Activated naive CD4-positive, alpha-beta T cell treated with anti-CD3 and anti-CD28 coated beads, Interleukin-2, amount 50 U/mL, for 16 hours (primary cell): ENCODE measurements at places on chromosomes 16 and 17.

DNA sequence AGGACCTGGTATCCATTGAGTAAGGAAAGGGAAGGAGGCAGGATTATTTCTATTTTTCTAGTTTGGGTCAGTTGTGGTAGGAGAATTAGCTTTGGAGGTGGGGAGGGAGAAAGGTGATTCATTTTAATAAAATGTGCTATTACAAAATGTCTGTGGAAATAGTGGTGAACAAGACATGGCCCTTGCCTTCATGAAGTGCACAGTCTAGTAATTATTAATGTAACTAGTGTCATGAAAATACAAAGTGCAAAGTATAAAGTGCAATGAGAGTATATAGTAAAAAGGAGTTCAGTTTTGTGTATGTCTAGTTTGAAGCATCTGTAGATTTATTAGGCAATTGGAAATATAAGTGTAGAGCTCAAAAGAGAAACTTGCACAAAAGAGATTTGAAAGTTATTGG is 11.9 kb downstream of the NFATC3 start:
- no peak for DNase-seq

DNA sequence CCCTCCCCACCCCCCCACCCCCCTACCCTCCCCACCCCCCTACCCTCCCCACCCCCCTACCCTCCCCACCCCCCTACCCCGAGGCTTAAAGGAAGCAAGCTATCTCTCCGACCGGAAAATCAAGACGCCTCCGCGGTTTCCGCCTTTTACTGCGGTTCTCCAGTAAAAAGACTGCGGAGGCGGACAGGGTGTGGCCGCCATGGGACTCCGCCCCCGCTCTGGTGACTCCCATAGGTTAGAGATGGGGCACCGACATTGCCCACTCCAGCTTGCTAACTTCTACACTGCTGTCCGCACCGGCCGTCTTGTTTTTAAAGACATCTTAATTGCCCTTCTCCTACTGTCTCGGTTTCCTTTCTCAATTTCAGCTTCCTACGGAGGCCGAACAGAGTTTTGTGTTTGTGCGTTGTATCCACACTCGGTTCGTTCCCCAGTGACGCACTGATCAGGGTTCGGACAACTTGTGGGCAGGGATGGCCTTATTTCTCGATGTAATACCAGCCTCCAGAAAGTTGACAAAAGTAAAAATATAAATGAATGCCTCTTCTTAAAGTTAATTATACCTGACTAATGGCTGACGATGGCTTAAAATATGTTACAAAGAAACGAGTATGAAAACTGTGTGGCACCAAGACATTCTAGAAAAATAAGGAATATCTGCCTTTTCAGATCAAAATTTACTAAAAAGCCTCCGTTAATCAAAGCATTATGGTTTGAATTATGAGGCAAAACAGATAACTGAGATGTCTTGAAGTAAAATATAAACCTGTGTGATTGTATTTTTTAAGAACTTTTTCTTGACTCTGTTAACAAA is 1.1 kb upstream of the ZNF200 start:
- DNase-seq = peak; percentile 34

- no peak for DNase-seq
These were observed 406.6 kb upstream of the EEF2KMT start for GRCh38 chr16:5504064-5504781.

DNA sequence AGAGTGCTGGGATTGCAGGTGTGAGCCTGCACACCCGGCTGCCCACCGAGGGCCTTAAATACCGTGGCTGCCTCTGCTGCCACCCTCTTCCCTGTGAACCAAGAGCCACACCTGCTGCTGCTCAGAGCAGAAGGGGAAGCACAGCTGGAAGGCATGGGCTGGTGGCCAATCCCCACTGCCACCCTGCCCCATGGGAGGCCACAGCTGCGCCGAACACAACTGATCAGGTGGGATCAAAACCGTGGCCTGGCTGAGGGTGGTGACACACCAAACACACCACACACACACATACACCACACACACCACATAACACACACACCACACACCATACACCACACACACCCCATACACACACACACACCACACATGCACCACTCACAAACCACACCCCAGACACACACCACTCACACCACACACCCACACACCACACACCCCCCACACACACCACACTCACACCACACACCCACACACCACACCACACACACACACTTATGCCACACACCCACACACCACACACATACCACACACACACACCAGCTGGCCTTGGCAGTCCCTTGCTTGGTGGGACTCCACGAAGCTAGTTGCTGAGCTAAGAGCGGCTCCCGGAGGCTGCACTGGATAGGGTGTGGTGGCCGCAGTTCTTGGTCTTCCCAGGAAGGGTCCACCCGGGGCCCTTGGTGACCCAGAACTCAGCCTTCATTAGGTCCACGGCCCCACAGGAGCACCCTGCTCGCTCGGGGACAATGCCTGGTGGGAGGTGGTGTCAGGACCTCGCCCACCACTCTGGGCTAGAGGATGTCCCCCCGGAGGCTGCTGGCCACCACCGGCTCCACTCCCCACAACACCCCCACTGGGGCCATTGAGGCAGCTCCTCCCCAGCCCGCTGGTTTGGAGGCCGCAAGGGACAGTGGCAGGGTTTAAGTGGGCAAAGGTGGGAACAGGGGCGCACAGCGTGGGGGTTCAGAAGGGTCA is 14.9 kb downstream of the CEP131 start:
- DNase-seq = no peak

- no peak for DNase-seq
These were observed 65.0 kb downstream of the CBLN1 start for GRCh38 chr16:49216593-49216992.

DNA sequence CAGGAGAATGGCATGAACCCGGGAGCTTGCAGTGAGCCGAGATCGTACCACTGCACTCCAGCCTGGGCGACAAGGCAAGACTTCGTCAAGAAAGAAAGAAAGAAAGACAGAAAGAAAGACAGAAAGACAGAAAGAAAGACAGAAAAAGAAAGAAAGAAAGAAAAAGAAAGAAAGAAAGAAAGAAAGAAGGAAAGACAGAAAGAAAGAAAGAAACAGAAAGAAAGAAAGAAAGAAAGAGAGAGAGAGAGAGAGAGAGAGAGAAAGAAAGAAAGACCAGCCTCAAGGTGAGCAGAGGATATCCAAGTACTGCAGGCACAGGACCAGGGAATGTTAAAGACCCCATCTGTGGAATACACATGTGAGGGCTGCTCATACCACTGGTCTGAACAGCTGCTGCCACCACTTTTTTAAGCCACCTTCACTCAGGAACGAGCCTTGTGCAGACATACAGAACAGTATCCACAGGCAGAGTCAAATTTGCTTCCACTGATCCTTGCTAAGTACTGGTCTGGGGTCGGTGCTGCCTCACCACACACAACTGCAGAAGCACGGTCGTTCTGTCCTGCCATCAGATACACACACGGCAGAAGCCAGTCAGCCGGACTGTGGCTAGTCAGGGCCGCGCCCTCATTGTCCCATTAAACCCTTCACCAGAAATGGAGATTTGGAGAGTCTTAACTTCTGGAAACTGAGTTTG is 7.7 kb downstream of the RAB5C start:
- no peak for DNase-seq

- no peak for DNase-seq
These were observed 176.5 kb downstream of the SALL1 start for GRCh38 chr16:50974438-50975036.
